ENCODE measurements at places on chromosomes 11 and 22.
A peak's percentile ranks its signal among the peaks of the same experiment; 100 is the strongest.

GRCh38 chr11:61956191-61957020 is 6.3 kb downstream of the BEST1 start:
- no peak for DNase-seq

DNA sequence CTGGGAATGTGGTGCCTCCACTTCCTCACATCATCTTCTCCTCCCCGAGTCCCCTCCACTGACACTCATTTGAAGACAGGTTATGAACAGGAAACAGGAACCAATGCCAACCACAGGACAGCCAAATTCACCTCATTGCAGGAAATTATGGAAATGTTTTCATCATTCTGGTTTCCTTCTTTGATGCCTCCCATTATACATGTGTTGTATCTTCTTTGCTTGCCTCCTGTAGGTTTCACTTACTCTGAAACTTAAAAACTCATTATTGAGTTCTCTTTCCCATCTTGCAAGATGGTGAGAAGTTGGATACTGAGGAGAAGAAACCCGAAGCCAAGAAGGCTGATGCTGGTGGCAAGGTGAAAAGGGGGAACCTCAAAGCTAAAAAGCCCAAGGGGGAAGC is 108.5 kb downstream of the PHF21B start:
- DNase-seq = no peak

- no peak for DNase-seq
These were observed 65.6 kb upstream of the EIF3D start for GRCh38 chr22:36594569-36594968.

GRCh38 chr11:75874684-75875341 is 59.8 kb downstream of the UVRAG start:
- no peak for DNase-seq

DNA sequence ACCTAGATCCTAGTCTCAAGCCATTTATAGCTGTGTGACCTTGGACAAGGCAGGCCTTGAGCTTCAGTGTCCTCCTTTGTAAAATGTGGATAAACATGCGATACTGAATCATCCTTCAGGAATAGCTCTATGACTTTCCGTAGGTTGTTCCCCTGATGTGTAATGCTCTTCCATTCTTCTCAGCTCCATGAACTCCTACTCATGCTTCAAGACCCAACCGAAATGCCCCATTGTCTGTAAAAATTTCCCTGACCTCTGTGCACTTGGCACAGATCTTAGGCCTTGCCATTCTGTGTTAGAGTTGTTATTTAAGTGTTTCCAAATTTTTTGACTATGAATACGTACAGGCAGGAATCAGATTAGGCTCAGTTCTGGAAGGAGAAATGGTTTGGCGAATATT is 3.3 kb upstream of the BEST1 start:
- no peak for DNase-seq

DNA sequence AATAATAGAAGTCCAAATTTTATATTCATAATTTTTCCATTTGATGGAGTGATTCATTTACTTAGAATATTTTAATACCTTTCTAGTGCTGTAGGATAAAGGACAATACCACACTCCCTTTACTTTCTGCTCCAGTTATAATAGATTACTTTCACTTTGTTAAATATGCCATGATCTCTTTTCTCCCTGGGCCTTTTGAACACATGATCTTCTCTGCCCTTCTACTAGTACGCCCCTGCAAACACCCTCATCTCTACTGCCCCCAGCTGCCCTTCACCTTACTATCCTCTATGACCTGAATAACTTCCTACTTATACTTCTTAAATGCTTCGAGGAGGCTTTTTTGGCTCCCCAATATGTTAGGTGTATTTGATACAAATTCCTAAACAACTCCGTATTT is 177.3 kb downstream of the GUCY1A2 start:
- DNase-seq = no peak

- no peak for DNase-seq
These were observed 114.1 kb downstream of the RAB38 start for GRCh38 chr11:88061111-88061510.

DNA sequence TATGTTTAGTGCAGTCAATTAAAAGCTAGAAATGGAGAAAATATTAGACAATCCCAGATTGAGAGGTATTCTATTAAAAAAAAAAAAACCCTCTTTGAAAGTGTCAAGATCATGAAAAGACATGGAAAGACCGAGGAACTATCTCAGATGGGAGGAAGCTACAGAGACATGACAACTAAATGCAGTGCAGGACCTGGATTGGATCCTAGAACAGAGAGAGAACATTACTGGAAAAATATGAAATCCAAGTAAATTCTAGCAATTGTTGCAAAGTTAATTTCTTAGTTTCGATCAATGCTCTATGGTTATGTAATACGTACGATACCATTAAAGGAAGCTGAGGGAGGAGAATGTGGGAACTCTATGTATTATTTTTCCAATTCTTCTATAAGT is 43.2 kb downstream of the SLC1A2 start:
- DNase-seq = no peak

- DNase-seq = no peak
These were observed 14.4 kb upstream of the FXYD2 start for GRCh38 chr11:117838901-117839300.

DNA sequence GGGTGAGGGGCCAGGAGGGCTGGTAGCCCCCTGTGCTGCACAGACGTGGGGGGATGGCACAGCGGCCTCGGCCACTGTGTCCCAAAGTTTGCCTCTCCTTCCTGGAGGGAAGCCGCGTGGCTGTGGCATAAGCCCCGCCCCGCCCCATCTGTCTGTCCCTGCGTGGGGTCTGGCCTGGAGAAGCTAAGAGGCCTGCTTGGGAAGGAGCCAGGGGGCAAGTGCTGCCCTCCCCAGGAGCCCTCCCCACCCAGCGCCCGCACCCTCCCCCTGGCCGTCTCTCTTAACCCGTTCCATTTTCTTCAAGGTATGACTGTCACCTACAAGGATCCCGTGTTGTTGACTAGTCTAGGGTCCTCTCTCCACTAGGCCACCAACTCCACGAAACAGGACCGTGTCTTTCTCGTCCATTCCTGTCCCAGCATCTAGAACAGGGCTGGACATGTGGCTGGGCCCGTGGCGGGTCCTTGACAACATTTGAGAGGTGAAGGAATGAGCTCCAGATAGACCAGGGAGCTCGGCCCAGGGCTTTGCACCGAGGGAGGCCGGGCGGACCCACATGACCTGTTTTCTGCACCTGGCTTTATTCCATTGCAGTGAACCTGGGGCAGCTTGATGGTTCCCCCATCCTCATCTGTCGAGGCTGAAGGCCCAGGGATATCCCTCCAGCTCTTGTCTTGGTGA is 428.0 kb downstream of the TBC1D22A start:
- DNase-seq = no peak

DNA sequence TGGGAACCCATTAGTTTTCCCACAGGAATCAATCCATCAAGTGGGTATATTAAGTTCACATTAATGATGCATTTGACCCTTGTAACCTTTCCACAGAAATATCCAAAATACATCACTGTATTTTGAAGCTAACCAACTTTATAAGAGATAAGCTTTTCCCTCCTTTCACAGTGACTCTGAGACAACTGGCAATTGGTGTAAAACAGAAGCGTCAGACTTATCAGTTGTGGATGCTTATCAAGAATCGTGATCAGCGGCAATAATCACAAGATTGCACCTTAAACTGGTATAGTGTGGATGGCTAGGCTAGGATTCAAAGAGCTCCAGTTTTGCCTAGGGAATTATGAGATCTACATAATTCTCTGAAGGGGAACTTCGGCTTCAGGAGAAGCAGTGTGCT is 73.1 kb downstream of the USP35 start:
- no peak for DNase-seq

- no peak for DNase-seq
These were observed at the start of gene PCSK7 for GRCh38 chr11:117231842-117232091. Gene PCSK7 (minus strand): TSS chr11:117232073. CDS start chr11:117229844, 2,229 bp downstream.

DNA sequence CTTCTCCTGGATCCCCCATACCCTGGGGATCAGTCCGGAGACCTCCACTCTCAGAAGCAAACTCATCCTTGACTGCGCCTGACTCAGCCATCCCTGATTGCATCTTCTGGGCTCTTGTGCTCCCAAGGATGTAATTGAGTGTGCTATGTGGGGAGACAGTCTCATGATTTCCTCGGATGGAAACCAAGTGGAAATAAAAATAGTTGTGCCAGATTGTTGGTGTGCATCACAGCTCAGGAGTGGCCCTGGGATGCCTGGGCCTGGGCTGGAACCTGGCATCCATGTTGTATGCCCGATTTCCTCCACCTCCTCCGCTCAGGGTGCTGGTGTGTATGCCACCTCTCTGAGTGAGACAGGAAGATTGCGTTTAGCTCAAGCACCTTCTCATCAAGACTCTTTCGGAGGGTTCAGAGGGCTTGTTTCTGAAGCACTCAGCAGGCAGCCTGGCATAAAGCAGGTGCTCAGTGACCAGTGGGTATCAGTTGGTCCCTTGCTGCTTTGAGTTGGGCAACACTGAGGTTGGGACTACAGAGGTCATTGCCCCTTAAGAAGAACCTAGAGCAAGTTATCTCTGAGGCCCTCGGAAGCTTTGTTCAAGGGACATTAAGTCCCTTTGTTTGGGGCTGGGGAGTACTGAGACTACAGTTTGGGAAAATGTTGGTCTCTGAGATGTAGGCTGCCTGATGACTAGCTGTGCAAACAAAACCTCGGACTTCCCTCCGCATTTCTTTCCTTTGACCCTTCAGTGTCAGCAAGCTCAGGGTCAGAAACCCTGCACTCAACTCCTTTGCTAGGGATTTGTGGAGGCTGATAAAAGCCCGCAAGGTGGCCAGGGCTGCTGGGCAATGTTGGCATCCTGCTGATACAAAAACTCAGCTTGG is 24.8 kb upstream of the MICAL2 start:
- no peak for DNase-seq

- DNase-seq = peak; percentile 90
These were observed at the start of gene IFTAP for GRCh38 chr11:36594316-36594989. Gene IFTAP (plus strand): TSS chr11:36594502. CDS start chr11:36610104, 15,602 bp downstream.

- DNase-seq = no peak
These were observed 9.6 kb downstream of the CDPF1 start for GRCh38 chr22:46240506-46240905.

GRCh38 chr11:33214187-33214586 is 43.0 kb upstream of the HIPK3 start:
- DNase-seq = no peak

- DNase-seq = no peak
These were observed 2.8 kb downstream of the SIAE start for GRCh38 chr11:124670732-124671131.

GRCh38 chr11:34641456-34641855 is 20.6 kb downstream of the EHF start:
- no peak for DNase-seq

GRCh38 chr11:876545-876944 is 33.9 kb downstream of the TSPAN4 start:
- DNase-seq = no peak

GRCh38 chr22:36160499-36160942 is at the start of gene APOL3:
Gene APOL3 (minus strand): TSS chr22:36160755. CDS start chr22:36149055, 11,700 bp downstream.
- DNase-seq = no peak

- DNase-seq = no peak
These were observed 33.2 kb downstream of the PAK1 start for GRCh38 chr11:77440678-77441077.

Data from SK-N-MC (cell line).